ENCODE measurements at places on chromosomes 5 and 9.
A peak's percentile ranks its signal among the peaks of the same experiment; 100 is the strongest.

GRCh38 chr9:33264003-33264472, 470 bp downstream of the BAG1 start:
- DNase-seq, result no peak

DNA sequence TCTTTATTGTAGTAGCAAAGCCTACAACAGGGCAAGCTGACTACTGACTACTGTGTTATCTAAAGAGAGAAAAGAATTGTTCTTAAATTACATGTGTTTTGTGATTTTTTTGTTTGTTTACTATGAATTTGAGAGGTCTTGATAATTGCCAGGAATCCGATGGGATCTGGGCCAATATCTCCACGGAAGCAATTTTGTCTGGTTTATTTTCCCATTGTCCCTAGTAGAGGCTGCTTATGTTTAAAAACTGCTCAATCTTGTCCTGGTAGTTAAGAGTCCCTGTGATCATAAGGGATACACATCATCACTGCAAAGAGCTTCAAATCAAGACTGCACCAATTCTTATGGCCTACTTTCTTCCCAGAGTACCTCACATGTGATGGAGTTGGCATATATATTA, 94.4 kb downstream of the GLDC start:
- no peak for DNase-seq

GRCh38 chr9:23783509-23783908, 42.5 kb downstream of the ELAVL2 start:
- no peak for DNase-seq

- no peak for DNase-seq
These were observed 63.7 kb upstream of the CXCL14 start for GRCh38 chr5:135642488-135642870.

DNA sequence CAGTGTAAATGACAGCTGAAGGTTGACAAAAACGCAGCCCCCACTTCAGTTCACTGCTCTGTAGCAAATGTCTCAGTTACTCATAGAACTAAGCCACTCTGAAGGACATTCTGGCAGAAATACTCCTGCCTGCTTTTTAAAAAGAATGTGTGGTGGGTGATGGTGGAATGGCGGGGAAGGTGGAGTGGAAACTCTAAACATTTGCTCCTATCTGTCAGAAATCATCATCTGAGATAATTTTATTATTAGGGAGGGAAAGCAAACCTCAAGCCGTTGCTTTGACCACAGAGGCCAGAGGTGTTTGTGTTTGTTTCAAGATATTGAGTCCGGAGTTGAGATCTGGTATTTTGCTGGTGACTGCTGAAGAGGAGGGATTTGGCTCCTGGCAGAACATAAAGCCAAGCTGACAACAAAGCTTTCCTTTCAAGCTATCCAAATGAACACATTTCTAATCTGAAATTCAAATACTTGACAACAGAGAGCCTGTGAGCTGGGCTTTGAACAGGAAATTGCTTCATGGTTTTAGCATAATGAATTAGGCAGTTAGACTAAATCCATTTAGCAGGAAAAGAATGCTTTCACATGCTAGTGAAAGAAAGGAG, 362.7 kb downstream of the CSNK1G3 start:
- DNase-seq, result no peak

DNA sequence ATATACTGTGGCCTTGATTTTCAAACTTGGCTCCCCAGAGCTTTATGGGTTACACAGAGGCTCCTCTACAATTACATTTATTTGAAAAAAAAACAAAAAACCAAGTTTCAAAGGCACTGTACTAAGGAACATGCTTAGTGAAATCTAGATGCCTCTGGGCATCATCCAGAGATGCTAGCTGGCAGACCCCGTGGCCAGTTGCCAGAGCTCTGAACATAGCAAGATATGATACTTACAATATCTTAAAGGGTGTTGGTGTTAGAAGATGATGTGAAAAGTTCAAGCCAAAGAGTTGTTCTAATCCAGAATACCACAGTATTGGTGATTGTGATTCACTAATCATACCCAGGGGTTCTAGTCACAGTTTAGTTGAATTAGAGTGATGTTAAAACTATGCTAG, 87.8 kb downstream of the JAK2 start:
- DNase-seq, result no peak

DNA sequence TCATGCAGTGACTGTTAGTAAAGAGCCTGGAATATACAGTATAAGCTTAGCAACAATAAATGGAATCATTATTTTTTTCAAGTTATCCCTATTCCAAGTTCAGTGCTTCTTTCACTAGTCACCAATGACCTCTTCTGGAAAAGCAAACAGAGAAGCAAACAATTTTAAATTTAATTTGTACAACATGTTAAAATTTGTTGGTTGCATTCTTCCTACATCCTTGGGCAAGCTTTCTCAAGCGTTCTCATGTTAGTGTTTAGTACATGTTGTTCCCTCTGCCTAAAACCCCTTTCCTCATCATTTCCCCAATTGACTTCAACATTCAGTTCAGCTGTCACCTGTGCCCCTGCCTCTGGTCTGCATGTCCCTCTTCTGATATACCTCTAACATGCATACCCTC, 123.4 kb downstream of the SEC61B start:
- DNase-seq, result no peak

DNA sequence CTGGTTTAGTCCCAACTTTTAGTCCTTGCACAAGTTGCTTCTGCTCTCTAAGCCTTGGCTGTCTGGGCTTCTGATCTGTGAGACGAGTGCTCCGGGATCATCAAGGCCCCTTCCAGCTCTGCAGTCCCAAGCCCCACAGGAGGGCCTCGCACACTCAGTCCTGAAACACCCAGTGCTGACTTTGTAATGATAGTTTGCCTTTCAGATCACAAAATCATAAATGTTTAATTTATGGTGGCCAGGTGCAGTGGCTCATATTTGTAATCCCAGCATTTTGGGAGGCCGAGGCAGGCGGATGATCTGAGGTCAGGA, 95.9 kb upstream of the SLC25A48 start:
- DNase-seq, result peak; percentile 90

- no peak for DNase-seq
These were observed 20.5 kb upstream of the CDKN2AIPNL start for GRCh38 chr5:134432174-134432573.

GRCh38 chr5:148393390-148393741, 9.6 kb downstream of the FBXO38 start:
- DNase-seq, result no peak

GRCh38 chr9:14349447-14350348, 35.8 kb upstream of the NFIB start:
- DNase-seq, result no peak

GRCh38 chr9:125747765-125748445, 732 bp downstream of the PBX3 start:
- no peak for DNase-seq

DNA sequence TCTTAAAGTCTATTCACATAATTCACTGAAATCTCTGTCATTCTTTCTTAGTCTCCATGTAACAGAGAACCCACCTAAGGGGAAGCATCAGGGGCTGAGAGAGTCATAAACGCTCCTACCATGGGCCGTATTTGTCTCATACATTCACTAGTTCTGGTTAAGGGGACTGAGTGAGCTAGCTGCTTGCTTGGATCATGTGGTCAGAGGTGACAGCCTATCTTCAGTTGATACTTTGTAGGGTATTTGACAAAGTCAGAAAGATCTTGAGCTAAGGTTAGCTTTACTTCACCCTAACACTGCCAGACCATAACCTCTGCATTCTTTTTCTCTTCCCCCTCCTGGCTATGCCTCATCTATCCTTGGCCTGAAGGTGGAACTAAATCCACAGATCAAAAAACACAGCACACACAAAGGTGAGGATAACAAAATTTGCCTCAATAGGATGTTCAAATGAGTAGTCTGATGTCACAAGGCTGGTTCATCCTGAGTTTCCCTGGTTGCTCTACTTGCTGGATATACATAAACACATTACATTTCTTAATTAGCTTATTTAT, 66.5 kb downstream of the MARCHF3 start:
- no peak for DNase-seq

GRCh38 chr5:54390539-54391031, 64.9 kb upstream of the HSPB3 start:
- no peak for DNase-seq

DNA sequence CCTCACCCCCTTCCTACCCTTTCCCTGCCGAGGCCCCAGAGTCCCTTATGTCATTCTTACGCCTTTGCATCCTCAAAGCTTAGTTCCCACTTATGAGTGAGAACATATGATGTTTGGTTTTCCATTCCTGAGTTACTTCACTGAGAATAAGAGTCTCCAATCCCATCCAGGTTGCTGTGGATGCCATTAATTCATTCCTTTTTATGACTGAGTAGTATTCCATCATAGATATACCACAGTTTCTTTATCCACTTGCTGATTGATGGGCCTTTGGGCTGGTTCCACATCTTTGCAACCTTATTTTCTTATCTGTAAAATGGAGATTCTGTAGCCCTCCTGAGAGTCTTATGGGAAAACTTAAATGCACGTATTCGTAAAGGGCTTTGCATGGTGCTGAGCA, 36.8 kb downstream of the CRB2 start:
- DNase-seq, result no peak

- DNase-seq, result no peak
These were observed 363.4 kb downstream of the TMEM167A start for GRCh38 chr5:82713811-82714210.

- DNase-seq, result no peak
These were observed 374.4 kb upstream of the SGCD start for GRCh38 chr5:155952486-155953089.
